CD4-positive, alpha-beta T cell treated with Interleukin-10 for 1 hour (primary cell): ENCODE measurements at places on chromosomes 3 and 15.

DNA sequence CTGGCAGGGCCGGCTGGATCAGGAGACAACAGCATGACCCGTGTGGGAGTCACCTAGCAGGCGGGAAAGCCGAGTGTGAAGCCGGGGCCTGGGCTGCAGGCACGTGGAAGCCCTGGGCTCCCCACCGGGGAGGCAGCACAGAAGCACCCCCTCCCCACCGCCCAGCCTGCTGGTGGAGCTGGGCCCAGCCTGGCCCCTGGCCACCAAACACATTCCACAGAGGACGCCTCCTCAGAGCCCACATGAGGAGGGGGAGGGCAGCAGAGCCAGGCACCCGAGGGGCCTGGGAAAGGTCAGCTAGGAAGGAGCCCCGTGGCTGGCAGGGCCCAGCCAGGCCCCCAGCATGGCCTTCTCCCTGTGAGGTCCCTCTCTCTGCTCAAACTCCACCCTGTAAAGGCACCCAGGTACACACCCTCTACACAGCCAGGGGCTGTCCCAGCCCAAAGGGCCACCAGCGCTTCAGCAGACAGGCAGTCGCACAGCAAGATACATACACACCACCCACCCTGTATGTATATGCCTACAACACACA, 4.5 kb downstream of the PLXNB1 start:
- DNase-seq, result no peak

DNA sequence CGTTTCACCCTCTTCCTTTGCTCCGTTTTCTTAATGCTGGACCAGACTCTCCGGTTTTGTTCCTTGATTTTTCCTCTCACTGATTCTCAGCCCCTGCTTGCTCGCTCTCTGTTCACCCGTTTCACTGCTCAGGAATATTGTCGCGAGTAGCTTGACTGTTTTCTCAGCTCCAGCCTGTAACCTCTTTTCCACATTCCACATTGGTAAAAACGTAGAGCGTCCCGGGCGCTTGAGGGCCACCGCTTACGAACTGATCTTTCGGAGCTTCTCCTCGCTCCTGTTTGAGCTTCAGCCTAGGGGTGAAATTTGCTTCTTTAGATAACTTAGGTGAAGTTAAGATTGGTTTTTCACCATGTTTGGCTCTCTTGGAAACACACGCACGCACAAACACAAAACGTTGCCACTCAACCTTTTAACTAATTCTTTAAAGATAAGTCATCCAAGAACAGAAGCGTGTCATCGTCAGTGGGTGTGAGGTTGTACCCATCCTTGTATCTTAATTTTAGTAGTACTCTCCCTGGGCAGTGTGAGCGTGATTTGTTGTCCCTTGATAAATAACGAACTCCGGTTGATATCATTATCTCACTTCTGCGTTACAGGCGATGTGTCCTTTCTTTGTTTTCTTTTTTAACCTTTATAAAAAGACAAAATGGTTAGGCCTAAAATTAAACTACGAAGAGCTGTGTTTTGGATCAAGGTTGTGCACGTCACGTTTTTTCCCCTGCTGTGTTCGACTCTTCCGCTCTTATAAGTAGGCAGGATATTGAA, 1.0 kb downstream of the PAK2 start:
- DNase-seq, result peak; percentile 59

GRCh38 chr15:29925227-29926082, 103.2 kb upstream of the TJP1 start:
- no peak for DNase-seq

- DNase-seq, result no peak
Measured at GRCh38 chr15:45023659-45024225, 747 bp downstream of the SORD start.

GRCh38 chr3:7924228-7924627, 577.4 kb upstream of the LMCD1 start:
- no peak for DNase-seq

GRCh38 chr3:81743096-81744025, 18.1 kb downstream of the GBE1 start:
- DNase-seq, result no peak
